ENCODE measurements at places on chromosomes 1 and 21.

GRCh38 chr21:35375115-35375514 is 326.0 kb upstream of the RUNX1 start:
- peak; percentile 88 for DNase-seq

GRCh38 chr1:111225091-111225490 is 2.4 kb upstream of the CHI3L2 start:
- no peak for DNase-seq

DNA sequence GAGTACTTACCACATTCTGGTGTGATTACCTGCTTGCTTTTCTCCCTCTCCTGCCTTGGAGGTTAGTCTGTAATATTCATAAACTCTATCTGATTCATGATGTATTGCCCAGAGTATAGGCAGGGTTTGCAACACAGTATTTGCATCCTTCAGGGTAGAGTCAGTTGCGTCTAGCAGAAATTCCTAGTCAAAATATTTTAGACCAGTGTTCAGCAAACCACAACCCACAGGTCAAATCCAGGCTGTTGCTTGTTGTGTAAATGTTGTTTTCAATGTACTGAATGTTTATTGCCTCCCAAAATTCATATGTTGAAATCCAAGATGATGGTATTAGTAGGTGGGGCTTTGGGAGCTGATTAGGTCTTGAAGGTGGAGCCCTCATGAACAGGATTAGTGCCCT is 82.9 kb downstream of the NGF start:
- DNase-seq: peak; percentile 16

GRCh38 chr1:33122483-33123178 is 41.7 kb downstream of the AZIN2 start:
- DNase-seq: no peak

GRCh38 chr1:189804352-189804751 is 673.3 kb downstream of the BRINP3 start:
- no peak for DNase-seq

GRCh38 chr1:29629401-29629800 is 393.1 kb downstream of the PTPRU start:
- DNase-seq: no peak

DNA sequence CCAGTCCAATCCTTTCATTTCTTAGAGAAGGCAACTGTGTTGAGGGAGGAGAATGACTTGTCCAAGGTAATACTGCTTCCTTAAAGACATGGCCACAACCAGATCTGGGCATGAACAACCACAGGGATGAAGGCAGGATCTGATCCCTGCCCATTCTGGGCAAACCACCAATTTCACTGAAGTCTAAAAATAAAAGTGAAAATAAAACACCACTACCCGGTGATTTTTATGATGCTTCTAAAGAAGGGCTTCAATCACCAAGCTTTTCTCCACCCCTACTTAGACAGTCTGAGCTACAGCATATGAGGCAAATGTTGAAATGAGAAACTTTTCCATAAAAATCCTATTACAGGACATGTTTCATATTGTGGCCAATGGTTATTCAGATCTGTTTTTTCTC is 133.0 kb downstream of the PTPN14 start:
- DNase-seq: no peak

GRCh38 chr1:239840336-239840735 is 251.3 kb upstream of the FMN2 start:
- no peak for DNase-seq

DNA sequence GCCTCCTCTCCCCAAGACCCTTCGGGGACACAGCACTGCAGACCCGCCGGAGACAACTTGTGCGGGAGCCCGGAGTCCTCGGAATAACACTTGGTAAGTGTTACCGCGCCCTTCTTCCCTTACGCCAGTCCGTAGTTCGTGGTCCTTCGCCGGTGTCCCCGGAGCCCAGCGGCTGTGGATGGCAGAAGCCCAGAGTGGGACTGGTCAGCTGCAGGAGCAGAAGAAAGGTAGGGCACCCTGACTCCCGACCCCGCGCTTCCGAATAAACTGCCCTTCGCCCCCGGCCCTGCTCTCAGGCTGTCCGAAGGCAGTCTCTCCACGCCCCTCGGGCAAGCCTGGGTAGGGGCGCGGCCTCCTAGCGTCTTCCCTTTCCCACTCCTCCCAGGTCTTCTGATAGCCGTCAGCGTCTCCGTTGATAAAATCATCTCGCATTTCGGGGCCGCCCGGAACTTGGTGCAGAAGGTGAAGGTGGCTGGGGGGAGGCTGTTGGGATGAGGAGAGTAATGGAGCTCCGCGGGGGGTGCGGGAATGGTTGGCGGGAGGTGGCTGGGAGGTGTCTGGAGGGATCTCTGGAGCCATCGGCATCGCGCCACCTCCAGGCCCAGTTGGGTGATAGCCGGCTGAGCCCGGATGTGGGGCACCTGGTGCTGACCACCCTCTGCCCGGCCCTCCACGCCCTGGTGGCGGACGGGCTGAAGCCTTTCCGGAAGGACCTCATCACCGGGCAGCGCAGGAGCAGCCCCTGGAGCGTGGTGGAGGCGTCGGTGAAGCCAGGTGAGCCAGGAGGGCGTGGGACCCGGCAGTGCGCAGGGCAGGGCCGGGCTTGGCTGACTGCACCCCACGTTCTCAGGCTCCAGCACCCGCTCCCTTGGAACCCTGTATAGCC is 4.3 kb downstream of the RUSC1 start:
- DNase-seq: peak; percentile 61

DNA sequence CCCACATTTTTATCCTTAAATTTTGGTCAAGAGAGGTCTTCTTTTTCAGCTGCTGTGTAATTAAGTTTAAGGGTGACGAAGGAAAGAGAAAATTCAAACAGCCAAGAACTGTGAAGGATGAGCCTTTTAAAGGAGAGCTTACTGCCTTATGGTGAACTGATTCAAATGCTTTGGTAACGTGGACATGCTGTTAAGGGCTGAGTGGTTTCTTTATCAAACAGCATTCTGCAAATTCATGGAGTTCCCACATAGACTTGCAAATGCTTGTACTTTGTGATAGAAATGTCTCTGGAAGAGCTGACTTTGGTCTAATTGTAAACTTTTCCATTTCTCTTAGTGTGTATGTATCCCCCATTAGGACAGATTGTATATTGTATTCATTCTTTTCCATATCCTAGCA is 93.8 kb downstream of the CHD1L start:
- no peak for DNase-seq

GRCh38 chr1:175262621-175263020 is 70.0 kb upstream of the KIAA0040 start:
- DNase-seq: peak; percentile 63

GRCh38 chr1:156262461-156263287 is 14.8 kb upstream of the PAQR6 start:
- peak; percentile 92 for DNase-seq

DNA sequence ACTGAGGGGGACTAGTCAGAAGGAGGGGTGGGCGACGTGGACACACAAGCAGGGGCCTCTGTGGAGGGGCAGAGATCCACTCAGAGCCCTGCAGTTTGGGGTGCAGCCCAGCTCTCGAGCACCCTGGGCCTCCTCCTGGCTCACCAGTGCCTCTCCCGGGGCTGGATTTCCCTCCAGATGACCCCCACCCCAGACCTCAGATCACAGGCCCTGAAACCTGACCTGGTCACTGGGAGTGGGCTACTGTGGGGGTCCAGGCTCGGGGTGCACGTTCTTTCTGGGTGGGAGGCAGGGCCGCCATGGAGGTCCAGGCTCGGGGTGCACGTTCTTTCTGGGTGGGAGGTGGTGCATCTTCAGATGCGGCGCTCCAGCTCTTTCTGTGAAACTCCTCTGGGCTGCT is 10.3 kb upstream of the LHX4 start:
- no peak for DNase-seq

GRCh38 chr1:179815641-179816040 is 62.0 kb downstream of the TOR1AIP2 start:
- DNase-seq: no peak

GRCh38 chr21:32472890-32473765 is 60.6 kb downstream of the EVA1C start:
- no peak for DNase-seq

- no peak for DNase-seq
These were observed 3.0 kb downstream of the DUSP23 start for GRCh38 chr1:159783724-159784123.

DNA sequence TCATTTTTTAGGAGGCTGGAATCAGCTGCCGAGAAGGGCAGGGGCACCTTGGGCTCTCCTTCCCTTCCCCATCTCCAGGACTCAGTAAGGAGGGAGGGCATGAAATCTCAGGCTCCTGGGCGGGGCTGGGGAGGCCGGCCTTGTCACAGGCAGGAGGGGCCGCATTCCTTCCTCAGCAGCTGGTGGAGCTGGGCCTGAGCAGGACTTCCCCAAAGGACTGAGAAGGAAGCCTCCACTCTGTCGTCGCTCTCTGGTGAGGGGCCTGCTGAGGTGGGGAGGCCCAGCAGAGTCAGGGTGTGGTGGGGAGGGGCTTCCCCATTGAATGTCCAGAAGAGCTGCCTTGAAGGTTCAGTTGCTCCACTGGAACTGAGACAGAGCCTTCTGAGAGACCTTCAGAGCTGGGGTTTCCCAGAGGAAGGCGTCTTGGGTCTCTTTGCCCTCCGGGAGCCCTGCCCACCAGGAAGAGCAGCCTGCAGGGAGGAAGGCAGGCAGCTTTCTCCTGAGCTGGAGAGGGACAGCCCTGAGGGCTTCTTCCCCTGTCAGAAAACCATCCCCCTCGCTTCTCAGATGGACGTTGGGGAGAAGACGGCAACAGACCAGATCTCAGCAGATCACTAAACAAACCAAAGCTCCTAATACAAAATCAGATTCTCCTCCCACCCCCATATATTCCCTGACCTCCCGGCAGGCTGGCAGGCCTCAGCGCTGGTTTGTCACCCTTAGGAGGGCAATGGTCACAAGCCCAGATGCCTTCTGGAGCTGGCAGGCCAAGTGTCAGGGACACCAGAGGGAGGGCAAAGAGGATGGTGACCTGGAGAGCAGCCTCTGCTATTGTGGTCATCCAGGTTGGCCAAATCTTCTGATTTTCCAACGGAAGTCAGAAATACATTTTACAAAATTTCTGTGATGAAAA is 10.7 kb downstream of the KCNA10 start:
- peak; percentile 29 for DNase-seq

DNA sequence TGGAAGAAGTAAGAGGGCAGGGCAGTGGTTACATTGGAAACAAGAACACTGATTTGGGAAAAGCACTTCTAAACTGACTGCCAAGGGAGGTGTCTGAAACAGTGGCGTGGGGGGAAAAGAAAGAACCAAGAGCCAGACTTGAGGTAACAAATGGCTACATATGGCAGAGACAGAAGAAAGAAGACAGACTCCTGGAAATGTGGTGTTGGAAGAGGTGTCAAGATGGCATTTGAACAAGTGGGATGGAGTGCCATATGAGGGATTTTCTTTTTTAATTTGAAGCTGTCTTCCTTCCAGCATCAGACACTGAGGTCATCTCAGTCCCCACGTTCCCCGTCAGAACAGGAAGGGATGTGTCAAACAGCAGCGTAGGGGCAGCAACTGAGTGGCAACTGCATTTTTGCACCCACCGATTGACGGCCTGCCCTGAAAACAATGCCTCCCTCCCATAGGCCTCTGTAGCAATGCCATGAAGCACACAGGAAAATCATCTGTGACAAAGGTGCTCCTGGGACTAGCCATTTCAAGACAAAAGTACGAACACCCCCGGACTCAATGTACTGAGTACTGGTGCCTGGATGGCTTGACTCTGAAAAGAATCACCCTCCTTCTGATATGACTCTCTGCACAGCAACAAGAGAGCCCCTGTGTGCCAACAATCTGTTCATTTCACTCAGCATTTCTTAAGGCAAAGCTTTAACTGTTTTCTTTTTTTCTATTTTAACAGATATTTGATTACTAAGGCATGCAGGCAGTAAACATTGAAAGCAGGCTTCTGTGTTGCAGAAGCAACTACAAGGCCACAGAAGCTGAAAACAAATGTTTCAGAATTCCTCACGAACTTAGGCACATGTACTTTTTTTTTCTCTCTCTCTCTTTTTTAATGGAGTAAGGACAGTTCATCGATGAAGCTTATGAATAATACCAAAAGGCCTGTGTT is 37.0 kb downstream of the LPAR3 start:
- no peak for DNase-seq

DNA sequence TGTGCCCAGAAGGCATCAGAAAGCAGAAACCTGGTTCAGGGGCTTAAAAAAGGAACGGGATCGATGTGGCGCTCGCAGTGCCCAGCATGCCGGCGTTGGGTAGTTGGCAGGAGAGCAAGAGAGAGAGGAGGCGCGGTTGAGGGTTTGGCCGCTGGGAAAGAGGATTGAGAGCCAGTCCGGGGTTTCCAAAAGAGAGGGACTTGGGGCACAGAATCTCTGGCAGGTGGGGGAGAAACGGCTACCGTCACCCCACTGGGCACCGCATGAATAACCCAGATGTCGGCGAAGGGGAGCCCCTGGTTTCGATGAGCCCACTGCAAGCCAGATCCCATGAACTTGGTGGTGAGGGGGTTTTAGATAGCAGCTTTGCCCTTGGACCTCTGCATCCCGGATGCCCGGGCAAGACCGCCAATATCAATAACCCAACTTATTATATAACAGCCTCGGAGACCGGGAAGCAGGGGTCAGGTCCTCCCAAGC is 60.4 kb upstream of the ACOT11 start:
- no peak for DNase-seq

GRCh38 chr1:244557565-244557964 is 95.4 kb upstream of the DESI2 start:
- no peak for DNase-seq

- no peak for DNase-seq
These were observed 175.8 kb upstream of the GALNT2 start for GRCh38 chr1:229891227-229891626.

DNA sequence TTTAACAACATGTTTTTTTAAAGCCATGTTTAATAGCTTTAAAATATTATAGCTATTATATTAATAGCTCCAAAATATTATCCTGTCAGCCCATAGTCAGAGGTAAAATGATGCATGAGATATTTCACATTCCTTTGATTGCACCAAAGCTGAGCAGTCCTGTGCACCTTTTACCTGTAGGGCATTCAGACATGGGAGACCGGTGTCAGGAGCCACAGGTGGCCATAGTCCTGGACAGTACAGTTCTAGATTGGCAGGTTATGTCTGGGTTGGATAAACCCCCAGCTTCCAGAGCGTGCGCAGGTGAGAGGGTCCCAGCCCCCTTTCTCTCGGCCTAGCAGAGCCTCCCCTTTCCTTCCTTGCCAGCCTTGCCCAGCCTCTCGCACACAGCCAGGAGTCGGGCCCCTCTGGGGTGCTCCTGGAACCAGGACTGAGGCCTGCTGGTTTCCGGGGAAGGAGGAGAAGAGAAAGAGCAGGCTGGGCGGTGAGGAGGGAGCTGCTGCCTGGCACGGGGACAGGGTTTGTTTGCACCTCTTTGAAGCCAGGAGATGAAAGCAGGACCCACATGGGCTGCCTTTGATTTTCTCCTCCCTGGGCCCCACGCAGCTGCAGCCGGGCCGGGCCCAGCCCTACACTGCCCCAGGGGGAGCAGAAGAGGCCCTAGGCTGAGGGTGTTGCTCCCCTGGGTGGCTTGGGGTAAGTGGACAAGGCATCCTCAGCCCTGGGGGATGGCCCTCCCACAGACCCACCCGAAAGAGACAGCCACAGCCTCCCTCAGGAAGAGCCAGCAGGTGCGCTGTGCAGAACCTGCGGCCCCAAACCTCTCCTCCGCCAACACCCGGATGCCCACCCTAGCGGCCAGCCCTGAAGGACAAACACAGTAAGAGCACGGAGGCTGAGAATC is 75.2 kb upstream of the TARDBP start:
- no peak for DNase-seq

GRCh38 chr1:38005195-38006007 is at the start of gene FHL3:
Gene FHL3, minus strand, starts transcription at chr1:38005514. Its CDS starts 6,102 bp downstream, at chr1:37999412.
- peak; percentile 54 for DNase-seq

- DNase-seq: peak; percentile 97
These were observed 316.9 kb upstream of the ADGRL4 start for GRCh38 chr1:79323239-79324025.
